ENCODE measurements at places on chromosomes 4 and X.

DNA sequence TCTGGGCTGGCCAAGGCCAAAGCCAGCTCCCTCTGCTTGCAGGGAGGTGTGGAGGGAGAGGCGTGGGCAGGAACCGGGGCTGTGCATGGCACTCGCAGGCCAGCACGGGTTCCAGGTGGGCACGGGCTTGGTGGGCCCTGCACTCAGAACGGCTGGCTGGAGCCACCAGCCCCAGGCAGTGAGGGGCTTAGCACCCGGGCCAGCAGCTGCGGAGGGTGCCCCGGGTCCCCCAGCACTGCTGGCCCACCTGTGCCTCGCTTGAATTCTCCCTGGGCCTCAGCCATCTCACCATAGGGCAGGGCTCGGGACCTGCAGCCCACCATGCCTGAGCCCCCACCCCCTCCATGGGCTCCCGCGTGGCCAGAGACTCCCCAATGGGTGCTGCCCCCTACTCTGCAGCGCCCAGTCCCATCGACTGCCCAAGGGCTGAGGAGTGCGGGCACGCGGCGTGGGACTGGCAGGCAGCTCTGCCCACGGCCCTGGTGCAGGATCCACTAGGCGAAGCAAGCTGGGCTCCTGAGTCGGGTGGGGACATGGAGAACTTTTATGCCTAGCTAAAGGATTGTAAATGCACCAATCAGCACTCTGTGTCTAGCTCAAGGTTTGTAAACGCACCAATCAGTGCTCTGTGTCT, 193.9 kb downstream of the LARP7 start:
- no peak for DNase-seq

DNA sequence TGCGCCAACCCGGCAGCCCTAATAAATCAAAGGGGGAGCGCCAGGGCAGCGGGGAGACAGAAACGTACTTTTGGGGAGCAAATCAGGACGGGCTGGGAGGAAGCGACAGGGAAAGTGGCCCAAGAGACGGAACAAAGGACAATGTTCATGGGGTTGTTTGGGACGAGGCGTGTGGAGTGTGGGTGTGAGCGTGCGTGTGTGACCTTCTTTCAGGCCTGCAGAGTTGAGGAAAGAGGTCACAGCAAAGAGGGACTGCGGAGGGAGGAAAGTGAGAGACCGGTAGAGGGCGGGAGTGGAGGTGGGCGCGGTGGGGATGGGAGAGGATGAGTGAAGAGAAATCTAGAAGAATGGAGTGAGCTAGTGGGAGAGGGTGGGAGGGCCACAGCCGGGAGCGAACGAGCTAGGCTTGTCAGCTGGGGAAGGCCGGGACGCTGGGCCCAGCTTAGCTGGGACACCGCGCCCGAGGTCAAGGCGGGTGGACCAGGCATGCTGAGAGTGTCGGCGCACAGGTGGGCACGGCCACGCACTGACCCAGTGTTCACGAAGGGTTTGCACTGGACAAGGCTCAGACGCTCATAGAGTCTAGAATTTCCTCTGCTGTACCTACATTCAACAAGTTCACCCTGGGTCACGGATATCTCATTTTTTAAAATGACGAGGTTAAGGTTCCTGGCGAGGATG, 14.7 kb upstream of the PITX2 start:
- no peak for DNase-seq

DNA sequence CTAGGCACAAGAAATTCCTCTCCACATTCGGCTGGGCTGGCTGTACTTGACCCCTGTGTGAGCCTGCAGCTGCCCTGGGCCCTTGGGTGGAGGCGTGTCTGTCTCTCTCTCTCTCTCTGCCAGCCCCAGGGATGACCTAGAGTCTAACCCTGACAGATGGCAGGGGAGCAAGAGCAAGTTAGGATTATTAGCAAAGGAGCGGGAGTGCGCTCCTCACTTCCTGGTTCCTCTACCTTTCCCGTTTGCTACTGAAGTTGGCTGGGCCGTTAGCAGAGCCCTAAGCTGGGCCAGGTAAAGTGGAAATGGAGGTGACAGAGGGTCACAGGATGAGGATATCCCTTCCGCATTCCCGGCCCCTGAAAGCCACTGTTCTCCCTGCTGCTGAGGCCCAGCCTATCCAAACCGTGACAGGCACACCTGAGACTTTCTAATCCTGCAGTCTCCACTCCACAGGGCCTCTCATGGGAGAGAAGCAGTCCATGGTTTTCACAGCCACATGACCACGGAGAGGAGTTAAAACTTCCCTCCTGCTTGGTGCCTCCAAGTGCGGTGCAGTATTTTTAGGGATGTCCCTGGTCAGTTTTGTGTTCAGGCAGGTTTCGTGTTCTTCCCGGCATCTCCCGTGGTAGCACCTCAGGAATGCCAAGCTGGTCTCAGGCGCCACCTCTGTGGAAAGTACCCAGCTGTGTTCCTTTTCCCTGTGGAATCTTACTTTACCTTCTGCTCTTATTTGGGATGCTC, 79.3 kb downstream of the CLDN22 start:
- no peak for DNase-seq

DNA sequence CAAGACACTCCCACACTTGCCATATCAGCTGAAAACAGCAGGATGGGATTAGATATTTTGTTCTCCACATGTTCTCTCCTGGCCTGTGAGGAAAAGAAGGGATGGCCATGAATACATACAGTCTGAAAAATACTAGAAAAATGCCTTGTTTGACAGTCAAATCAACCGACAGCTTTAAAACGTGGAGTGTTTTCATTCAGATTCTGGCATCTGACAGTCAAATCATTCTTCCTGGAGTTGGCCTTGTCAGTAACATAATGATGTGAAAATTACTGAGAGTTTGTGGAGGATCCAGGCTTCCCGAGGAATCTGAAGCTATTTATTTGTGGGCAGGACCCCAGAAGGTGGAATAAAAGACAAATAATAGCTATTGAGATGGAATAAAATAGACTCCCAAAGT, 188.2 kb downstream of the LDB2 start:
- no peak for DNase-seq

DNA sequence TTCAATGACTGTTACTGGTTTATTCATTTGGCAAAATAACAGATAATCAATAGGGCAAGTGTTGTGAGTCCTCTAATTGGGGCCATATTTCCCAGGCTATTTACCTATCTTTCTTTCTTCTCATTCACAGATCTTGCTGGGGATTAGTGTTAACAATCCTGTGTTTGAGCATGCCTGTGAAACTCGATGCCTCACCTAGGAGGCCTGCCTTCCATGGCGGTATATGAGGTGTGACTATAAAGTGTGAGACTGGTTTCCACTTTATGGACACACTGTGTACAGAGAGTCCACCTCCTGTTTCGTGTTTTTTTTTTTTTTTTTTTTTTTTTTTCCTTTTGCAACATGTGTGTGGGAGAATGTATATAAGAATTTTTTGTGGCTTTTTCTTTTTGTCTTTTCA, 199.3 kb downstream of the BMPR1B start:
- peak; percentile 16 for DNase-seq

- no peak for DNase-seq
Observed at GRCh38 chr4:142248946-142249345, 597.2 kb downstream of the INPP4B start.

- no peak for DNase-seq
Observed at GRCh38 chrX:49171752-49172279, at the start of gene PLP2. PLP2 (plus strand) TSS chrX:49171898; CDS start chrX:49172001, 103 bp downstream.

DNA sequence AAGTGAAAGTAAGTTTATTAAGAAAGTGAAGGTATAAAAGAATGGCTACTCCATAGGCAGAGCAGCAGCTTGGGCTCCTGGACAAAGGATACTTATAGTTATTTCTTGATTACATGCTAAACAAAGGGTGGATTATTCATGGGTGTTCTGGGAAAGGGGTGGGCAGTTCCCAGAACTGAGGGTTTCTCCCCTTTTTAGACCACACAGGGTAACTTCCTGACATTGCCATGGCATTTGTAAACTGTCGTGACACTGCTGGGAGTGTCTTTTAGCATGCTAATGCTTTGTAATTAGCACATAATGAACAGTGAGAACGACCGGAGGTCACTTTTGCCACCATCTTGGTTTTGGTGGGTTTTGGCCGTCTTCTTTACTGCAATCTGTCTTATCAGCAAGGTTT, 557.6 kb downstream of the SPRY1 start:
- no peak for DNase-seq

GRCh38 chr4:167578906-167579305, 344.6 kb upstream of the SPOCK3 start:
- no peak for DNase-seq

GRCh38 chr4:76504613-76505465, 69.8 kb downstream of the SHROOM3 start:
- peak; percentile 50 for DNase-seq

- DNase-seq: no peak
Observed at GRCh38 chr4:145230726-145231125, 50.3 kb upstream of the OTUD4 start.

GRCh38 chrX:55697381-55697780, 20.2 kb upstream of the RRAGB start:
- DNase-seq: no peak

GRCh38 chr4:123312116-123312515, 84.5 kb upstream of the SPRY1 start:
- DNase-seq: no peak

DNA sequence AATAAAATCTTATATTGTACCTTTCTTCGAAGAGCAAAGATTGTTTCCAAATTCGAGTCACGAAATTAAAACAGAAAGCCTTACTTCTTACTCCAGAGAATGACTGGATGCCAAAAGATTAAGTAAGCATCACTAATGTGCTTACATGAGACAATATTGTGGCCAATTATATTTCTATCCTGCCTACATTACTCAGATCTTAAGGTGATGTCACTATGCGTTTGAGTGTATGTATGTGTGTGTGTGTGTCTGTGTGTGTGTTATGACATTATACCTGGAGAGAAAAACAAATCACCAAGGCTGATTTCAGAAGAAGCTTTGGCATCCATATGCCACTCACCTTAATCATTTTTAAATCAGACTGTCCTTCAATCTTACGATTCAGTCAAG, 556.3 kb downstream of the PPARGC1A start:
- DNase-seq: no peak

- no peak for DNase-seq
Observed at GRCh38 chrX:72094894-72095293, 36.8 kb downstream of the RTL5 start.

DNA sequence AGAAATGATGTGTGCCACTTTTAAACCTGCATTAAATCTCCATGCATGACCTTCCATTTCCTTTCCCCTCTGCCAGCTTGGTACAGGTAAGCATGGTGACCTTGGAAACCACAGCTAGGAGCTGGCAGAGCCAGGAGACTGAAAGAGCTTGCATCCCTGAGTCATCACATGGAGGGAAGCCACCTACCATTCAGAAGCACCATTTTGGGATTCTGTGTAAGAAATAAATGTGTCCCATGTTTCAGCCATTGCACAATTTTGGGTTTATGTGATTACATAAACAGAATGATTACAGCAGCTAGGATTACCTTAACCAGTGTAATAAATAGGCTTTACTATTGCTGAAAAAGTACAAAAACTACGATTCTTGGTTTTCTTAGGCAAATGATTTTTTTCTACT, 17.3 kb upstream of the CCDC149 start:
- no peak for DNase-seq

GRCh38 chrX:15158736-15159406, 111.0 kb downstream of the ASB9 start:
- DNase-seq: no peak

GRCh38 chr4:110188113-110188512, 10.3 kb downstream of the ELOVL6 start:
- DNase-seq: no peak

GRCh38 chr4:77618383-77619241, 13.0 kb downstream of the CXCL13 start:
- DNase-seq: peak; percentile 77

- DNase-seq: no peak
Observed at GRCh38 chr4:149555799-149556198, 259.8 kb downstream of the IQCM start.

- DNase-seq: no peak
Observed at GRCh38 chrX:39983715-39984114, 114.0 kb downstream of the BCOR start.

GRCh38 chrX:16185725-16186136, 18.4 kb downstream of the MAGEB17 start:
- no peak for DNase-seq

DNA sequence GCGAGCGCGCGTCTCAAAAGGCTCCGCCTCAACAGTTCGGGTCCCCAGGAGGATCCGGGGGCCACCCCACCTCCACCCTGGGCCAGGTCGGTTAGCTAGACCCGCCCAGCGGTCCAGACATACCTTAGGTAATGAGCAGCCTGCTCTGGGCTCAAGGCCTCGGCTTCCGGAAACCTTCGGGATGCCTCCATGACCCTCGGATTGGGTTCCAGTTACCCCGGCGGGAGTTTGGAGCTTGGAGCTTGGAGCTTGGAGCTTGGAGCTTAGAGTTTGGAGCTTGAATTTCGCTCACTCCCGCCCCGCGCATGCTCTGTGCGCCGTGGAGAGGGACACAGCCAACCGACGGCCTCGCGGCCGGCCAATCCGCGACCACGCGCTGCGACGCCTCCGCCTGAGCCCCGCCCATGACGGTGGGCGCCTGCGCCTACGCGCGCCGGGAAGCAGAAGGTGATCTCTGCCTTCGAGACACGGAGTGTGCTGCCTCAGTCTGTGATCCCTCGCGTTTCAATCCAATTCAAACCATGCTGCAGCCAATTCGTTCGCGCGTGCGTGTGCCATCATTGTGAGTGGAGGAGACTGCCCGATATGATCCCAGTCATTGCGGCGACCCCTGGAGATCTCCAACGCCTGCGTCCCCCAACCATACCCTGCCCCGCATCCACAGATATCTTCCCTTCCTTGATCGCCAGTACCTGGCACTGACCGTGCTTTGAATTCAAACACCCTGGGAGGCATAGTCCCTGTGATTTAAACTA, at the start of gene ERCC6L:
Gene ERCC6L, minus strand, starts transcription at position 307 of the 755 bp plus-strand sequence. Its CDS starts 116 bp downstream, at position 191.
- DNase-seq: peak; percentile 70

GRCh38 chrX:133810925-133811324, 174.5 kb downstream of the GPC3 start:
- no peak for DNase-seq

- DNase-seq: no peak
Observed at GRCh38 chr4:111450867-111451266, 694.4 kb upstream of the FAM241A start.

- no peak for DNase-seq
Observed at GRCh38 chr4:173414456-173414855, 15.5 kb upstream of the SCRG1 start.

- DNase-seq: no peak
Observed at GRCh38 chrX:154040863-154041262, 21.2 kb upstream of the IRAK1 start.

- no peak for DNase-seq
Observed at GRCh38 chr4:140673729-140674128, 82.5 kb downstream of the TBC1D9 start.

- no peak for DNase-seq
Observed at GRCh38 chrX:126836186-126836585, 16.7 kb downstream of the PRR32 start.

DNA sequence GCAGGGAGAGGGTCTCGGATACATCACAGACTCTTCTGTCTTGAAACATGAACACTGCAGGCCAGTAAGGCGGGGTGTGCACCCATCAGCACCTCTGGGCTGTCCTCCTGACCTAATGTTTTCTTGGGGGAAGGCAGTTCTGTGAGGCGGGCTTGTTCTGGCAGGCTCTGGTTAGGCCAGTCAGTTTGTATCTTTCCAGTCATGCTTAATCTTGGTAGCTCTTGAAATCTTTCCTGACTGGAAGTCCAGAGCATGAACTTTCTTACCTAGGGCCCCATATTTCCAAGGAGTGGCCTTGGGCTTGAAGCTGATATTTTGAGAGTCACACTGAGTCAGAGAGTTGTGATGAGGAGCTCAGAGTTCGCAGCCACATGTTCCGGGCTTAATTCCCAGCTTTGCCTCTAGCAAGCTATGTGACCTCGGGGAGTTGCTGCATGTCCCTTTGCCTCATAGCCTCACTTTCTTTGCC, 54.2 kb upstream of the RASSF6 start:
- no peak for DNase-seq

Data from iPS DF 6.9 (cell line).